Naive thymus-derived CD8-positive, alpha-beta T cell (primary cell): ENCODE measurements at places on chromosomes 4 and X.

DNA sequence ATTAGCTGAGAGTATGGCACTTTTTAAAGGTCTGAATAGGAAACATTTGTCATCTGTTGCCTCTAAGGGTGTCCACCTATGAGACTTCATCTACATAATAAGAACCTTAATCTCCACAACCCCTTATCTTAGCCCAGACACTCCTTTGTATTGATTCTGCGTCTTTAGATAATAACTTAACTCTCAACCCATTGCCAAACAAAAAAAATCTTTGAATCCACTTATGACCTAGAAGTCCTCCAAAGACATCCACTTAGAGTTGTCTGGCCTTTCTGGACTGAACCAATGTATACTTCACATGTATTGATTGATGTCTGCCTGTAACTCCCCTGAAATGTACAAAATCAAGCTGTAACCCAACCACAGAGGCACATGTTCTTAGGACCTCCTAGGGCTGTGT lies 66.0 kb upstream of the CHRNA9 start:
- no peak for DNase-seq

DNA sequence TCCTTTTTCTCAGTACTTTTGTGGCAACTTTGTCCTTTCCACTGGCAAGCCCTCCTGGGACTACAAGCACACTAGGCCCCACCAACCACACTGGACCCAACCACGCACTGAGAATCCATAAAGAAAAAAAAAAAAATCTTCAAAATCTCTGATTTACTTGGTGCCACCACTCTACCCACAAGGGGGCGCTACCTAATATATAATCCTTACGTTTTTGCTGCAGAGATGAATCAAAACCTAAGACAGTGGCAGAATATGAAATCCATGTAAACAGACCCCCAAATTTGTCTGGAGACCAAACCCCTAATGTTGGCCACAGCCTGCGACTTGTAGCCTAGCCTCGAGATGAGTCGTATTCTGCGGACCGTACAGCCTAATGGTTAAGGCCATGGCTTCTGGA lies 63.5 kb upstream of the ARHGAP36 start:
- peak; percentile 6 for DNase-seq

GRCh38 chrX:18065956-18066355 lies 154.7 kb downstream of the BEND2 start:
- DNase-seq = no peak

DNA sequence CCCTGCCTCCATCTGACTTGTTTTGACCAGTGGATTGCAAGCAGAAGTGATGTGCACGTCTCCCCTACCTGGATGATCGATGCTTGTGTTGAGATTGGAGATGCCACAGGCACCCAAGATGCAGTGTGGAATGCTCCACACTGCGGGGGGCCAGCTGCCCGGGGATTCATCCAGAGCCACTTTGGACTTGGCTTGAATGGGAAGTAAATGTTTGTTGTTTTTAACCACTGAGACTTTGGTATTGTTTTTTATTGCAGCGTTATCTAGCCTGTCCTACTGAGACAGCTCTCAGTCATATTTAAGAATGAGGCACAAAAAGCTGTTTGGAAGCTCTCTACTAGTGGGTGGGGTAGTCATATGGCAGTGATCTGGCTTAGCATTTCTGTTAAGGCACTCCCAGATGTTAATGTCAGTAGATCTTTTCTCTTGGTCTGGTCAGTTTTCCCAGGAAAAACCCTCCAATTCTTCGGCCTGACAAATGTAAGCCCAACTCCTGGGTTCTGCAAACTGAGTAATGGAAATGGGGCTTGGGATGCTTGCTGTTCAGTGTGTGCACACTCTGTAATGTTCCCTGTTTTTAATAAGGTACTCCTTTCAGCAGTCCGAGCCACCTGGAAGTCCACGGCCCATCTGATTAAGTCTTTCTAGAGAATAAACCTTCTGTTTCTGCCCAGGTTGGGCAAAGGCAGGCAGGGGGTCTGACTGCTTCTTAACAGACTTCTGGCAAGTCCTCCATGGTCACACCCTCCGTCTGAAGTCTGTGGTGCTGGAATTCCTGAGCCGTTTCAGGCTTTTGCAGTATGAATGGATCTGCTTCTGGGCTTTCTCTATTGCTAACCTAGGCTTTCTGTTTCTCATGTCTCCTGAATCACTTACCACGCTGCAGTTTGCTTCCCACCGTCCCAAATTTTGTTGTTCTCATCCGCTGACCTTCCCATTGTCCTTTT lies 74.8 kb downstream of the WWC2 start:
- DNase-seq = no peak

DNA sequence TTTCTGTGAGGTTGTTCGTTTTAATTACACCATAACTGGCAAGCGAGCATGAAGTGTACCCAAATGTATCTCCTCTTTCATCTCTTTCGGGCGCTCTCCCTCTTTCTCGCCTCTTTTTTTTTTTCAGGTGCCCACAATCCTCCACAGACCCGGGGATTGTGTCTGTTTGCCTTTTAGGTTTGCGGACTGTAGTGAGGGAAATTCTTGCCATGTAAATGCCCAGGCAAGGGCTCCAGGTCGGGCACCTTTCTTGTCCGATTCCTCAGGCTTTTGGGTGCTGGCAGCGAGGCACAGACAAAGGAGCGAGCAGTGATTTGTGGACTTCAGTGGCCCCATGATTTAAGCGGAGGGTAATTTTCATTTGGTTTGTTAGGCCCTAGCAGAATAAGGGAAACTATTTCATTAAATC lies 1.1 kb upstream of the PHOX2B start:
- DNase-seq = no peak
